T-helper 1 cell (primary cell): ENCODE measurements at places on chromosomes 16 and 17.

DNA sequence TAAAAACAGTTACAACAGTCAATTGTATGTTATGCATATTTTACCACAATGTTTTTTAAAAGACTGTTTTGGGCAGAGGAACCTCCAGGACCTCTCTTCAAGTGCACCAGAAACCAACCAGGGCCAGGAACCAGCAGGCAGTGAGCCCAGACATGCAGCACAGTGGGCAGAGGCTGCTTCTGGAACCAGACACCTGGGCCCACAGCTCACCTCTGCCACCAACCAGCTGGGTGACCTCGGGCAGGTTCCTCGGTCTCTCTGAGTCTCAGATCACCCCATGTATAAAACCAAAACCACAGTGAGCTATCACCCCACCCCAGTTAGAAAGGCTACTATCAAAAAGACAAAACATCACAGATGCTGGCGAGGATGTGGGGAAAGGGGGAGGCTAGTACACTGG lies 161.0 kb downstream of the C16orf95 start:
- DNase-seq = no peak

DNA sequence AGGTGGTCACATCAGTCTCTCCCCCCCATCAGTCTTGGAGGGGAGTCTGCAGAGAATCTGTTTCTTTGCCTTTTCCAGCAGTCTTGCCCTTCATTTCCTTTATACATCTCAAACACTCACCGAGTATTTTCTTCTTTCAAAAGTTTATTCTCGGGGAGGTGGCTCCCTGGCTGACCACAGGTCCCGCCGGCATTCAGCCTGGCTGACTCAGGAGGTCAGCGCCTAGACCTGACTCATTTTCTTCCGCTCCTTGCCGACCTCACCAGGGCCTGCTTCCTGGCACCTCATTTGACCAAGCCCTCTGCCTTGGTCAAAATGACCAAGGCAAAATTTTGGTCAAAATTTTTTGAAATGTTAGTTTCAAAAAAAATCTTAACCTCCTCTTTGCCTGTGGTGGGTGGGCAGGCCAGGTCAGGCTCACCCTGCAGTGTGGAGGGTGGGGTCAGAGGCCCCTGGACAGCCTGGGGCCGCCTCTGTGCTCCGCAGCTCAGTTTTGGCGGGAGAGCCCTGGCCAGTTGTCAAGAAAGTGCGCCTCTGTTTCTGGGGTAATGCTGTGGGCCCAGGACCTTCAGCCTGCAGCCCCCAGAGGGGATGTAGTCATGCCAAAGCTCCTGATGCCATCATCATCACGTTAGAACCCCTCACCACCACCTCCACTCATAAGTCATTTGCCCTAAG lies 165.6 kb downstream of the SPECC1 start:
- DNase-seq = no peak

DNA sequence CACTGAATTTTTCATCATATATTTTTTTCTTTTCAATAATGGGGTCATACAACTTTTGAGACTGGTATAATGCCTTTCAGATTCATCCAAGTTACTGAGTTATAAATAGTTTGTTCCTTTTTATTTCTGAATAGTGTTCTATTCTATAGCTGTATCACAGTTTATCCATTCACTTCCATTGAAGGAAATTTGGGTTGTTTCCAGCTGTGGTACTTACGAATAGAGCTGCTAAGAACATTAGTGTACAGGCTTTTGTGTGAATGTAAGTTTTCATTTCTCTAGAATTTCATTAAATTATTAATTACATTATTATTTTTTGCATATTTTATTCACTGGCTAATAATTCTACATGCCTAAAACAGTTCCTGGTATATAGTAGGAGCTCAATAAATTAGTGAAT lies 52.9 kb downstream of the SNTB2 start:
- DNase-seq = no peak

- peak; percentile 74 for DNase-seq
Observed at GRCh38 chr17:8409966-8410882, 12.6 kb upstream of the RNF222 start.

DNA sequence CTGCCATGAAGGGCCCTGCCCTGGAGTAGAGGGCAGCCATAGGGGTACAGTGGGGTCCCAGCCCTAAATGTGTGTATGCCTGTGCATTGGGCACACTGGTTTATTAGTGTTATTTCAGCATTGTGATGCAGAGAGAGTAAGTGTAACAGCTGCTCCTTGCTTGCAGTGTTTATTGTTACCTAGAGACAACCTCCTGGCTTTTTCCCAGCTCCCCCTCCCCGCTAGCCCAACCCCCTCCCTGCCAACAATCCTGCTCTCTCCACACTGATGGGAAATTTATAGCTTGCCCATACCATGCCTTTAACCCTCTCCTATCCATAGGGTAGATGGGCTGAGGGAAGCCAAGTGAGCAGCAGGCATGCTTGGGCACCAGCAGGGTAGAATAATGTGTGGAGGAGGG lies 51.3 kb downstream of the NEUROD2 start:
- DNase-seq = no peak

DNA sequence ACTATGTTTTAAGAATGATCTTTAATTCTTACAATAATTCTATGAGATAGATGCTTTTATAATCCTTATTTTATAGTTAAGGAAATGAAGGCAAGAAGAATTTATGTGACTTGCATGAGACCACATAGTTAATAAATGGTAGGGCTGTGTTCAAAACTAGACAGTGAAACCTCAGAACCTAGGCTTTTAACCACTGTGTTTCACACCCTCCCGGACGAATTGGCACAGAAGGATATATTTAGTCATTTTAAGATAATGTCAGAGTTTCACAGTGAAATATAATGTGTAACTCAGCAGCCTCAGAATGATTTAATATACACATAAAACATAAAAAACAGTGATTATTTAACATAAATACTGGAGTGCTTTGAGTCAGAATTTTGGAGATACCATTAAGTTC lies 57.0 kb downstream of the NSRP1 start:
- no peak for DNase-seq

DNA sequence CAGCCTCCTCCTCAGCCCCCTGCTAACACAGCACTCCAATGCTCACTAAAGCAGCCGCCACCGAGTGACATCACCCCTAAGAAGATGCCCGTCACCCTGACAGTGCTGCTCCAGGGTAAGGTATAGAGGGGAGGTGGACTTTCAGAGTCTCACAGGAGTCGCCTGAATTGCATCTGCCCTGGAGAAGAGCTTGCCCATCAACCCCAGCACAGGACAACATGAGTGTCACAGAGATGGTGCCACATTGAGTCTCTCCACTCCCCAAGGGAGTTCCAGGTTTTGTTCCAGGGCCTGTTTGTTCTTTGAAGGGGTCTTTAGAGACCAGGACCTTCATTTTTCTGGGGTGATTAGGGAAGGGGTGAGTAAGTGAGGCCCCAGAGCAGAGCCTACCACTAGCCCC lies 2.2 kb upstream of the P2RX5 start:
- DNase-seq = no peak

DNA sequence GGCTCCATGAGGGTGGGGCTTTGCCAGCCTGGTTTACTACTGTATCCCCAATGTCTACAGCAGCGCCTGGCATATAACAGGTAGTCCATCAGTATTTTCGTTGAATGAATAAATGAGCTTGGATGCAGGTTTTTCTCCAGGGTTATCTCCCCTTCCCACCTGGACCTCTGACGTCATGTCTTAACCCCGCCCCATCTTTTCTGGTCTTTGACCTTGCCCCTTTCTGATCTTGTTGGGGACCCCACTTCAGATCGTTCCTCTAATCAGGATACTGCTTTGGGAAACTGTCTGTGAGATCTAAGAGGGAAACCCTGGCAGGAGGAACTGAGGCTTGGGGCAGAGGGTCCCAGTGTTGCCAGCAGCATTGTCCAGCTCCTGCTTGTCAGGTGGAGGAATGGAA lies 68.8 kb upstream of the GCSH start:
- no peak for DNase-seq
